Cerebellar nuclear complex (tissue), 1 donor: ENCODE measurements at places on chromosomes 11 and 22.

GRCh38 chr22:40529821-40530220 lies 106.7 kb downstream of the MRTFA start:
- DNase-seq, result no peak

DNA sequence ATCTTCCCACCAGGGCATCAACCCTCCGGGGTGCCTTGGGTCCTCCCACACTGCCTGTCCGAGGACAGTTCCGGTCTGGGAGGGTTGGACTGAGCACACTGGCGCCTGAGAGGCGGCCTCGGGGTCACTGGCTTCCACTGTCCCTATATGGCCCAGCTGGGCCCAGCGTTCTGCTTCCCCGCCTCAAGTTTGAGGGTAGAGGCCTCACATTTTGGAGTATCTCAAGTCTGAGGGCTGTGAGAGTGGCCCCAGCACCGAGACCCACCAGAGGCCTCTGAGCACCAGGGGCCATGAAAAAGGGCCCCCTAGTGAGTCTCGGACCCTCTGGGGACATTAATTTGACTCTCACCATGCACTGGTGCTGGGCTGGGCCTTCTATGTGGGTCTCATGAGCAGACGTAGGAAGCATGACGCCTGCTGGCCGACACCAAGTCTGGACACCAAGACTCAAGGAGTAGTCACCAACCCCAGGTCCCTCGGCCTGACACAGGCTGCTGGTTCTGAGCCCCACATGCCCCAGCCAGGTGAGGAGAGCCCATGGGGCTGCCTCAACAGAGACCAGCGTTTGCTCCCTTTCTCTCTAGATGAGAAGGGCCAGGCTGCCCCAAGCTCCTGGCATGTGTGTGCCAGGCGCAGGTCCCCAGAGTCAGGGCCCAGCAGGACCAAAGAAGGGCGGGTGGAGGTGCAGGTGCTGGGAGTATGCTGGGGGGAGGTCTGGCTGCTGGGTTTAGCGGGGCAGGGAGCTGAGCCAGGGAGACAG lies 27.5 kb downstream of the ARVCF start:
- no peak for DNase-seq

DNA sequence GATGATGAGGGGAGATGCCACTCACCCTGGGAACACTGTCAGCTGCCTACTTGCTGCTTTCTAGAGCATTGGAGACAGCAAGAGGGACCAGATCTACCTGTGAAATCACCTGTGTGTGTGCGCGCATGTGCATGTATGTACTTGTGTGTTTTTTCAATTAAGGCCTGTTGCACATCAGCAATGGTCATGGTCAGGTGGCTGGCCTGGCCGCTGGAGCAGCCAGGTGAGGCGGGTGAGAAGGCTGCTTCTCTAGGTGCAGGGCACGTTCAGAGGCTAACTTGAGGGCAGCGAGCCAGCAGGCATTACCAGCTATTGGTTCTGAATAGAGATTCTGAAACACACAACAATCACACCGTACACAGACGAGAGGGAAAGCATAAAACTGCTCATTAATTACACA lies 65.1 kb downstream of the PARVG start:
- no peak for DNase-seq

GRCh38 chr11:44835296-44835695 lies 108.5 kb downstream of the TSPAN18 start:
- DNase-seq, result no peak

GRCh38 chr11:69215784-69216415 lies 60.2 kb downstream of the SMIM38 start:
- DNase-seq, result no peak

GRCh38 chr11:57761301-57762234 lies at the start of gene CTNND1:
Gene CTNND1 (plus strand): TSS chr11:57761802. CDS start chr11:57791479, 29,677 bp downstream.
- DNase-seq, result peak; percentile 90

DNA sequence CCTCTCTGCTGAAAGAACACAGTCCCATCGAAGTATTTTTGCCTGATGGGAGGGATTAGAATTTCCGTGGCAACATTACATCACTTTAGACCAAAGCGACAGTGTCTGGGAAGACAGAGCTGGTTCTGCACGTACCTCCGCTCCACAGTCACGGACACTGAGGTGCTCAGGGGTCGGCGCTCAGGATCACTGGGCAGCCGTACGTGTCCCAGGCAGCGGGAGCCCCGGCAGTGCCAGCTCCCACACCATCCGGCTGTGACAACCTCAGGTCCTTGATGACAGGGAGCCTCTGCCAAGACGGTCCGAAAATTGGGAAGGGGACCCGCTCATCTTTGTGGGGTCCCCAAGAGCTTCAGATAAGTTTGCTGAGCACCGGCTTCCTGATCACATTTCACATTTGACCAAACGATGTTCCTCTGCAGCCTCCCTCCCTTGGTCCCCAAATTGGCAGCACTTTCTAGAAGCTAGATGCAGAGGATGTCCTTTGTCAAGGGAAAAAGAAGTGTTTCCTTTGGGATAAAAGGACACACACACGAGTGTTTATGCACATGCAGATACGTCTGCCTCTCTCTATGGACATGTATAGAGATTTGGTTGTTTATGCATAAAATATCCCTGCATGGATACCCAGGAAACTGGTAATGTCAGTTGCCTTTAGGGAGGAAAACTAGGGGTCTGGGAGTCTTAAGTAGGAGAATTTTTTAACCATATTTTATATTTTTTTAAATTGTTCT lies 61.6 kb upstream of the LINC01488 start:
- no peak for DNase-seq
